Kidney (tissue), 22 donors: ENCODE measurements at places on chromosomes 4 and X. TPM values are rescaled to one million over a fixed set of nuclear protein-coding genes. Genes with fewer than 3 reads are reported as not detected.

GRCh38 chr4:125125276-125125675 is 189.5 kb upstream of the FAT4 start:
- peak; percentile 57 for DNase-seq

Gene DNAAF6
- polyA plus RNA-seq: not detected

GRCh38 chr4:158411269-158411668 is 110.4 kb upstream of the RXFP1 start:
- no peak for DNase-seq

Gene MTM1
- polyA plus RNA-seq: 6.6 TPM

Gene USP17L28
- polyA plus RNA-seq: not detected

DNA sequence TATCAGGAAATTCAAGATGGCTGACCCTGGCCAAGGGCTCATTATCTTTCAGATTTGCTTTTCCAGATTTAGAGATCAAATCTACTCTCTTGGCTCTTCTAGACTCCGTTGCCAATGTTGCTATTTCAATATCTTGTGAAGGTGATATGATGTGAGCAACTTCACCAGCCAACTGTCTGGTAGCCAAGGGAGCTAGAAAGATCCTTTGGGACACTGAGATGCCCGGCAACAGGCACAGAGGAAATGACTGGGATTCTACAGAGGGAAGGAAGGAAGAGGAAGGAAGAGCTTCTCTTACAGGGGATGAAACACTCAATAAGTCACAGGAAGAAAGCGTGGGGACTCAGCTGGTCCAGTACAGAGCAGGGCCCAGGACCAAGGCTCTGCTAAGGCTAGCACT is 121.9 kb upstream of the GPC4 start:
- DNase-seq: no peak

GRCh38 chr4:124135409-124135813 is 577.1 kb downstream of the ANKRD50 start:
- DNase-seq: peak; percentile 36

GRCh38 chrX:154469880-154470279 is 9.2 kb downstream of the LAGE3 start:
- DNase-seq: no peak
